ENCODE measurements at places on chromosomes 2 and 18. TPM values are rescaled to one million over a fixed set of nuclear protein-coding genes. Genes with fewer than 3 reads are reported as not detected.

GRCh38 chr2:201204655-201205514 lies 21.9 kb downstream of the CASP10 start:
- no peak for DNase-seq

DNA sequence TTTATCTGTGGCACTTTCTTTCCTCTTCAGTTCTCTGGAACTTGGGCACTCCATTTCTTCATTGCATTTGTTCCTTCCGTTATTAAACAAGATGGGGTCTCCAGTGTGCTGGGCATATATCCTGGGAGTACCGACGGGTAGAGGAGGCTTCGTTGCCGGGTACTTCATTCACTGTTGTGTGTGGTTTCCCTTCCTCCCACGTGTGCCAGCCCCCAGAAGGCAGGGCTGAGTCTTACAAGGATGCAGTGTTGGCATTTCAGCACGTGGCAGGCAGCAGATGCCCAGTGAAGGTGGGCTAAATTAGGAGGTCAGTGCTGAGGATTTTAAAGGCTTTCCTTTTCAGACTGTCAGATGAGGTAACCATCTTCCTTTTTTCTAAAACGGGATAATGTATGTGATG lies 58.6 kb downstream of the MGAT5 start:
- no peak for DNase-seq

DNA sequence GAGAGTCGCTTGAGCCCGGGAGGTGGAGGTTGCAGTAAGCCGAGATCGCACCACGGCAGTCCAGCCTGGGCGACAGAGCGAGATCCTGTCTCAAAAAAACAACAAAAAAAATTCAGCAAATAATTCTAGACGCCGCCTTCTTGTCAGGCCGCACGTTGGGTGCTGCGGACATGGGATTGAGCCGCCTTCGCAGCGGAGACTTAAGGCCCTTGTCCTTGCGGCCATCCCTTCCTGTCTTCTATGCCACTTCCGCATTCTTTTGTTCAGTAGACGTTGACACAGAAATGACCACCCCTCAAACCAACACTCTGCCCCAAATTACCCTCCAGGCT lies 15.8 kb downstream of the PTPN18 start:
- DNase-seq, result no peak

GRCh38 chr2:54040250-54040649 lies 69.5 kb upstream of the PSME4 start:
- no peak for DNase-seq

DNA sequence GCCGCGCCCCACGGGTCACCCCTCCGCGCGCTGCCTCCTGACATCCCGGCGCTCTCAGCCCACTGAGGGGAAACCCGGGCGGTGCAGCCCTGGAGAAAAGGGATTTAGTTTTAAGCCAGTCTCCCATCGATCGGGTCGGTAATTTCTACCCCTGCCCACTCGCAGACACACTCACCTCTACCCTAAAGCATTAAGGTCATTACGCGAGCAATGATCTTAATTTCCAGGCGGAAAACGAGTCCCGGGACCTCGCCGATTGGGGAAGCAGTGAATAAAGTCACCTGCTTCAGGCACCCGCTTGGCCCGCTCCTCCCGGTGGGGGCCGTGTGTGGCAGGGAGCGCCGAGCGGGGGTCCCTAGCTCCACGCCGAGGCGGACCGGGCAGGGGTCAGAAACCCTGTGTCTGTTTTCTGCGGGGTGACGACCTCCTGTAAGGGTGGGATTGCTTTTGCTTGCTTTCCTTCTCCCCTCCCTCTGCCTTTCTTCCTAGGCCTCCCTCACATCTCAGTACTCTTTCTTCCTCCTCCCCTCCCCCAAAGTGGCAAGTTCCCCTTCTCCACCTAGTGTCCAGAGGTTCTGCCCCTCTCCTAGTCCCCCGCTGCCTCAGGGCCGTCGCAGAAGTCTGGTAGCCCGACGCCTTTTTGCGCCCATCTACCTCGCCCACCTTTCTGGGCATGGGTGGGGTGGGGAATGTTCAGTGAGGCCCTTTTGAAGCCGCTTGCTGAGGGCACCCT lies 142.6 kb downstream of the MEIS1 start:
- no peak for DNase-seq

GRCh38 chr2:136502660-136503059 lies 262.7 kb upstream of the THSD7B start:
- no peak for DNase-seq

GRCh38 chr2:213243189-213244044 lies 40.8 kb upstream of the SPAG16 start:
- DNase-seq, result no peak

DNA sequence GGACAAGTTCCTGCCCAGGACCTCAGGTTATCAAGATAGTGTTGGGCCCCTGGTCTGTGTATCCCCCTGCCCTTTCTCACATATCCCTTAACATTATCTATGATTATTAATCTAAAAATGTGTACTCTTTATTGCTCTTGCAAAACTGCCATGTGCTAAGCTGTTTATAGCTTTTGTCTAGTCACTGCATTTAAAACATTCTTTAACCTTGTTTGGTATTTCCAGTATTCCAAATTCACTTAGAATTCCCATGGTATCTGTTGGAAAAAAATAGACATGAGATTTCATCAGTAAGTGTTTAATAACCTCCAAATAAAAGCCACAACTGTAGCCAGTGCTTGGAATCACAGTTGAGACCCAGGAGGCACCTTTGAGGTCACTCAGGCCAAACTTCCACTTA lies 16.2 kb upstream of the GLS start:
- no peak for DNase-seq

DNA sequence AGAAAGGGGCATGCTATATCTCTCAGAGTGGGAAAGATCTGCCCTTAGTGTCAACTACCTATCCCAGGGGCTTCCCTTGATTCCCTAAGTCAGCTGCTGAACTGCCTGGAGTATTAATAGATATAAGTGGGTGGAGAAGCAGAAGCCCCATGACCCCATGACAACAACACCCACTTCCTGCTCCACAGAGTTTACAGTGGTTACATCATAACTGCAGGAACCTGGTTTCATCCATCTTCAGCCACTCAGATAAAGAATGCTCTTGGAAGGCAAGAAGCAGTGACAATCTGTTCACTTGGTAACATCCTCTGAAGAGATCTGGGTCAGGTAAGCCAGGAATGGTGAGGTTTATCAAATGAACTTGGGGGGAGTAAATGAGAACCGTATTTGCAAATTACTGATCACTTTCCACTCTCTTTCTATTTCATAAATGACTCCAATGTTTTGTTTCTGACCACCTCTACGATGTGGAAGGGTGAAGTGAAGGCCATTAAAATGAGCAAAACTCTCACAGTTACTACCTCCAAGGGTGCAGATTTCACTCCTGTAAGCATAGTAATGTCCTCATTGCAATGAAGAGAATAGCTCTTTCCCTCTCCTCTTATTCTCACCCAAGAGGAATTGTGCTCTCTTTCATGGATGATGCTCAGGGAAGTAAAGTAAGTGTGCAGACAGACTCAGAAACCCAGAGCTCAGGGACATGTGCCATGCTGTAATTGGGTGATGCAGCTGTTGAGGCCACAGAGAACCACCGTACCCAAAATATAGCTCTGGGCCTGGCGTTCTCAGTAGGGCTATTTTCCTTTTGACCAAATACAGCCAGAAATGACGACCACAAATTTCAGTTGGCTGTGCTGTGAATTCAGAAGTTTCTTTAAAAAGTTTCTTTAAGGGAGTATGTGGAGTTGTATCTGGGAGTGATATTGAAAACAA lies 192.8 kb upstream of the APCDD1 start:
- no peak for DNase-seq

GRCh38 chr2:176614930-176615329 lies 345.7 kb downstream of the MTX2 start:
- no peak for DNase-seq

DNA sequence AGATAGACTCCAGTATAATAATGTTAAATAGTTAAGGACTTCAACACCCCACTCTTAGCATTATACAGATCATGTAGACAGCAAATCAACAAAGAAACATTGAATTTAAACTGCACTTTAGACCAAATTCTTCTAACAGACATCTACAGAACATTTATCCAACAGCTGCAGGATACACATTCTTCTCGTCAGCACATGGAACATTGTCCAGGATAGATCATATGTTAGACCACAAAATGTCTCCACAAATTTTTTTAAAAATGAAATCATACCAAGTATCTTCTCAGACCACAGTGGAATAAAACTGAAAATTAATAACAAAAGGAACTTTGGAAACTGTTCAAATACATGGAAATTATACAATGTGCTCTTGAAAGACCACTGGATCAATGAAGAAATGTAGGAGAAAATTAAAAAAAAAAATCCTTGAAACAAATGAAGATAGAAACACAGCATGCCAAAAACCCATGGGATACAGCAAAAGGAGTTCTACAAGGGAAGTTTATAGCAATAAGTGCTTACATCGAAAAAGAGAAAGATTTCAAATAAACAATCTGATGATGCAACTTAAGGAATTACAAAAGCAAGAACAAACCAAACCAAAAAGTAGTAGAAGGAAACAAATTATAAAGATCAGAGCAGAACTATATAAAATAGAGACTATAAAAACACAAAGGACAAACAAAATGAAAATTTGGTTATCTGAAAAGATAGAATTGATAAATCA lies 12.3 kb upstream of the SPP2 start:
- no peak for DNase-seq

Gene PID1
- total RNA-seq, result 48.6 TPM

Gene GALR1
- total RNA-seq, result 0.87 TPM

Gene PMAIP1
- 0.22 TPM for total RNA-seq

Gene NR4A2
- 14.7 TPM for total RNA-seq

Gene BCL11A
- total RNA-seq, result not detected

Gene IL36G
- not detected for total RNA-seq

Gene SEPTIN2
- total RNA-seq, result 354 TPM
